ENCODE measurements at places on chromosomes 2 and 18.
A peak's percentile ranks its signal among the peaks of the same experiment; 100 is the strongest.

GRCh38 chr2:185466915-185467314 lies 271.7 kb upstream of the FSIP2 start:
- DNase-seq: no peak

GRCh38 chr2:160209516-160209856 lies 9.4 kb upstream of the ITGB6 start:
- DNase-seq: no peak

- no peak for DNase-seq
Observed at GRCh38 chr18:3014503-3015203, 1.7 kb upstream of the LPIN2 start.

DNA sequence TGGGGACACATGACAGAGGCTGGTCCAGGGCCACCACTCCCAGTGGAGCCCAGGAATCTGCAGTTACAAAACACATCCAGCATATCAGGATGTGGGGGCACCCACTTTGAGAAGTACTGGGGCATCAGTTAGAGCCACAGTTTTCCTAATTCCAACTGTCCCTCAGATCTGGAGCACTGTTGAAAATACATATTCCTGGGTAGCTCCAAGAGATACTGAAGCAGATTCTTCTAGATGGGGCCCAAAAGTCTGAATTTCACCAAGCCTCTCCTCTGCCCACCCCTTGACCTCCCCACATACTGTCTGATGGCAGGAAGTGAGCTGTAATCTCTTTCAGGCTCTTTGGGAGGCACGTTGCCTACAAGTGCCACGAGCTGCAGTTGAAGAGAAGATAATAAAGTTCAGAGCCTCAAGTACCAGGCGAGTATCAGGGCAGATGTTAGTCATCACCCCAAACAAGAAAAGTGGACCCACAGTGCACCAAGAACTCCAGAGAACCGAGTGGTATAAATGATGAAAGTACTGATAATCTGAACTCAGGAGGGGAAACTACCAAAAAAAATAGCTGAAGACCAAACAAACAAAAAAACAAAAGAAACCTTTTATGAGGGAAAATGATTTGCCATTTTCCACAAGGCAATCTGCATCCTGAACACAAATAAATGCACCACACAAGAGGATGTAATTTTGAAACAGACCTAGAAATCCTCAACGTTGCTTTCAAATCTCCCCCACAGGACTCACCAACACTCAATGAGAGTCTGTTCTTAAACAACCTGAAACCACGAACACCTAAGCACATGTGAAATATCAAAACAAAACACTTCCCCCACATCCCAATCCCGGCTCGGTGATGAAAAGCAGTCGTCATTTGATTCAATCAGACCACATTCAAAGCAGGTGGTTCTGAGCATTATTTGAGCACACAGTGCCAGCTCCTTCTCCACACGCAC lies 98.7 kb downstream of the TCF4 start:
- peak; percentile 21 for DNase-seq

- DNase-seq: no peak
Observed at GRCh38 chr2:239132156-239132709, 268.6 kb downstream of the HDAC4 start.

GRCh38 chr2:202950592-202950991 lies 38.5 kb downstream of the CARF start:
- no peak for DNase-seq

- no peak for DNase-seq
Observed at GRCh38 chr2:188092734-188093133, 198.9 kb upstream of the GULP1 start.

GRCh38 chr18:46867367-46868143 lies 49.8 kb downstream of the PIAS2 start:
- DNase-seq: no peak

- DNase-seq: no peak
Observed at GRCh38 chr18:56910967-56911366, 235.9 kb upstream of the BOD1L2 start.

GRCh38 chr2:23489471-23490322 lies 104.7 kb downstream of the KLHL29 start:
- DNase-seq: peak; percentile 46

DNA sequence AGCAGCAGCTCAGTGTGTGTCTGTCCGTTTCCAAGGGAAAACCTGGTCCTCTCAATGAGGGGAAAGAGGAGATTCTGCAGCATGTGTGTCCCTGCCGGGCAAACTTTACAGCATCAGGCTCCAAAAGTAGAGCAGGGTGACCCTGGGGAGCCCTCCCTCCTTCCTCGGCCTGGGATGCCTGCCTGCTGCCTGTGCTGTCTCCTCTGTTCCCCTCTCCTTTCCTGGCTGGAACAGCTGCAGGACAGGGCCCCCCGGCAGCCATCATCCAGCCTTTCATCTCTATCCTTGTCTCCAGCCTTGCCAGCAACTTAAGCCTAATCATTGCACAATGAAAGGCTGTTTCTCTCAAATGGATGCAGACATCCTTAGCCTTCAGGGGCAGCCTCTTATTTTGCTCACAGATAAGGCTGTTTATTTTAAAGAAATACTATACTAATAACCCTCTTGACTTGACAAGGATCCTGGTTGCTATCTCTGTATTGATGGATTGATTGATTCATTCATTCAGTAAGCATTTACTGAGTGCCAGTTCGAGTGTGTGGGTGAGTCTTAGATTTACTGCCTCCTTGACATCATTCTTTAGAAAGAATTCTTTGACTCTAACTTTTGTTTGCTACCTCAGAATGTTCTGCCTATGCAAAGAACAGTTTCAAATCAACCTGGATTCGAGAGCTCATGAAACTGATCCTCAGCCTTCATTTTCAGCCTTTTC lies 40.6 kb upstream of the EDAR start:
- DNase-seq: no peak

DNA sequence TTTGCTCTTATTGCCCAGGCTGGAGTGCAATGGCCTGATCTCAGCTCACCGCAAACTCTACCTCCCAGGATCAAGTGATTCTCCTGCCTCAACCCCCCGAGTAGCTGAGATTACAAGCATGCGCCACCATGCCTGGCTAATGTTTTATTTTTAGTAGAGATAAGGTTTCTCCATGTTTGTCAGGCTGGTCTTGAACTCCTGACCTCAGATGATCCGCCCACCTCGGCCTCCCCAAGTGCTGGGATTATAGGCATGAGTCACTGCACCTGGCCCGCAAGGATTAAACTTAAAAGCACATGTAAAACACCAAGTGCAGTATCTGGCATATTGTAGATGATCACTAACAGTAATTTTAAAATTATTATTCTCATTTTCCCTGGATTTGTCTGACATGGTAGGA lies 72.9 kb downstream of the C1QL2 start:
- DNase-seq: no peak

DNA sequence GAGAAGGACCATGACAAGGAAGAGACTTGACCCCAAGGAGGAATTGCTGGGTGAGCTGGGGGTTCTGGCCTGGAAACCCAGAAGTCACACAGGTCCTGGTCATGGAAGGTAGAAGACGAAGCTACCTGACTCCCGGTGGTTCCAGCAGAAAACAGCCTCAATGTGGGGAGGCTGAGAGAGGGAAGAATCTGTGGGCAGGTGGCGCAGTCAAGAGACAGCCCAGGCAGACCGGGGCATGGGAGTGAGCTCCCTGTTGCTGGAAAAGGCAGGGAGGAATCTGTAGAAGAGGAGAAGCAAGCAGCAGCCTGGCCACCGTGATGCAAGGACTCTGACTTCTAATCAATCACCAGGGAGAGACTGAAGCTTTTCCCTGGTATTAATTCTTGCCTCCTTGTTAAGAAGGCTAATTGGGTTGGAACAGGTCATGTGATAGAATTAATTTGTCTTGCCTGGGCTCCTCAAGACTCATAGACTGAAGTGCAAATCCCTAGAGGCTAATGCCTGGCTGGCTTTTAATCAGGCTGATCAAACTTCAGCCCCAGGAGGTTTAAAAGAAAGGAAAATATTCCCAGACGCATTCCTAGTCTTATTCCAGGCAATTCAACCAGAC lies 30.1 kb downstream of the CNGA3 start:
- DNase-seq: no peak

- no peak for DNase-seq
Observed at GRCh38 chr18:11899063-11899462, 9.1 kb downstream of the MPPE1 start.

DNA sequence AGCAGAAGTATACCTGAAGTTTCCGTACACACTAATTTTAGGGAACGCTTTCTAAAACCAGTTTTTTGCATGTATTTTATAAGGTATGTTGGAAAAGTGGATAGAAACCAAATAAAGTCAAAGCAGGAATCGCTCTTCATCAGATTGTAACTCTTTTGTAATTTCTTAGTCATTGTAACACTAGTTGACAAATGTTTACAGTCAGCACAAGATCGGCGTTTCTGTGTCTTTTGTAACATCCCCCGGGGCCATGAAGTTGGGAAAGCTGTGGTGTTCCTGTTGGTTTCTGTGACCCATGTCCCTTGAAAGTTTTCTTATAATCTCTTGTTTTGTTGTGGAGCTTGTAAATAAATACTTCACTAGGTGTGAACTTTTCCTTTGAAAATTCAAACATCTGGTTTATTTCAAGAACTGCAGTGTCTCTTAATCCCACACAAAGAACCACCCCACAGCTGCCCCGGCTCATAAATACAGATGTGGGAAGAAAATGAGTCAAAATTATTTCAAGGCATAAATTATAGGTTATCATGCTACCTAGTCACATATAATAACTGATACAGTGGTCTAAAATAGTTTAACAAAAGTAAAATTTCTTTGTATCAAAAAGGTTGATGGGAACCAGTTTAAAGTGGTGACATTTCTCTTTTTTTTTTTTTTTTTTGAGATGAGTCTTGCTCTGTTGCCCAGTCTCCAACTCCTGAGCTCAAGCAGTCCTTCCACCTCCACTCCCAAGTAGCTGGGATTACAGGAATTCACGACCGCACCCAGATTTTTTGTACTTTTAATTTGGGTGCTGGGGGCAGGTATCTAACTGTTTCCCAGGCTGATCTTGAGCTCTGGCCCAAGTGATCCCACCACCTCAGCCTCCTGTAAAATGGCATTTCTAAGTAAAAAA lies 751 bp upstream of the NMI start:
- peak; percentile 1 for DNase-seq

DNA sequence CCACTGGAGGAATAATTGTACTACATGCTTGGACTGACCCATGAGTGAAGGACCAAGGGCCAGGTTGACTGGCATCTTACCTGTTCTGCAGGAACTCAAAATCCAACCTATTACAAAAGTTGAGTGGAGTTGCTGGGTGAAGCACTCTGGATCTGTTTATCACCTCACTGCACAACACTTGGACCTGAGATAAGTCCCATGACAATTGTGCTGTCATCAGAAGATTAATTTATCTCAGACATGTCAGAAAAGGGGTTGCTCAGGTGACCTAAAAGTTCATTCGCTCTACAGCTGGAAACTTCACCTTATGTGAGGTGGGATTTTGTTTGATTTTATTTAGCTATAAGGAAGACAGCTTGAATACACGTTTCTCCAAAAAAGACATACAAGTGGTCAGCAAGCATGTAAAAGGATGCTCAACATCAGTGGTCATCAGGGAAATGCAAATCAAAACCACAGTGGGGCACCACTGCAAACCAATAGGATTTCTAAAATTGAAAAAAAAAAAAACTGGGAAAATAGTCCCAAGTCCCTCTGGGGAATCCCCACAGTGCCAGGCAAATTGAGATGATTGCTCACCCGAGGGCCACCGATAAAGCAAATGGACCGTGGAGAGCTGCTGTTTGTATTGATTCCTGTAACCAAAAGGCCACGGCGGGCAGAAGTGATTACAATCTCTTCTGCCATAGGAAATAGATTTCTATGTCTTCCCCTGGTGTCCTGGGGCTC lies 65.8 kb upstream of the SLC35F5 start:
- DNase-seq: no peak

DNA sequence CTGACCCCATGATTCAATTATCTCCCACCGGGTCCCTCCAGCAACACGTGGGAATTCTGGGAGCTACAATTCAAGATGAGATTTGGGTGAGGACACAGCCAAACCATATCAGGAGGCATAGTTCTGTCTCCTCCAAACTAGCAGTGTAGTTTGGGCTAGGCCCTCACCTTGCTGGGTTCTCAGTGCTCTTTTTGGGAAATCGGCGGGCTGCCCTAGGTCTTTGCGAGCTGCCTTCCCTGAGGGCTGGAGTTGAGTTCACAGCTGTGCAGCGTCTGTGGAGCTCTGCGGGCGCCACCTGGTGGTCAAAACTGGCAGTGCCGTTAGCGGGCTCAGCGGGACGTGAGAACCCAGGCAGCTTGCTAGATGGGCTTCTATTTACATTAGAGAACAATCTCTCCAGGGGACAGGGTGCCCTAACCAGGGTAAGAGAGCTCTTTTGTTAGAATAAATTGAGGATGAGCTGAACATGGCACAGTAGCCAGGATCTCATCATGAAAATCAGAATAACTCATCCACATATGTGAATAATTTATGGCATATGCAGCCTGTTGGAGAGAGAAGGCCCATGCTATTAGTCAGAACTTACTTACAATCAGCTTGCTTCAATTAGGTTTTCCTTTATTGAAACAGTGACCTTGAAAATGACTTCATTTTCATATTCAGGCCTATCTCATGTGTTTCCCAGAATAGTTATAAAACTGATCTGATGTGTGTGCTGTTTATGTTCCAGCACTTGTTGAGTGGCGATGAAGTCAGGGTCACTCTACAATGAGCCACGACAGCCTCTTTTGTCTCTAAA lies 27.4 kb upstream of the YES1 start:
- DNase-seq: peak; percentile 79

- DNase-seq: no peak
Observed at GRCh38 chr18:76981396-76981968, 151.1 kb downstream of the MBP start.

DNA sequence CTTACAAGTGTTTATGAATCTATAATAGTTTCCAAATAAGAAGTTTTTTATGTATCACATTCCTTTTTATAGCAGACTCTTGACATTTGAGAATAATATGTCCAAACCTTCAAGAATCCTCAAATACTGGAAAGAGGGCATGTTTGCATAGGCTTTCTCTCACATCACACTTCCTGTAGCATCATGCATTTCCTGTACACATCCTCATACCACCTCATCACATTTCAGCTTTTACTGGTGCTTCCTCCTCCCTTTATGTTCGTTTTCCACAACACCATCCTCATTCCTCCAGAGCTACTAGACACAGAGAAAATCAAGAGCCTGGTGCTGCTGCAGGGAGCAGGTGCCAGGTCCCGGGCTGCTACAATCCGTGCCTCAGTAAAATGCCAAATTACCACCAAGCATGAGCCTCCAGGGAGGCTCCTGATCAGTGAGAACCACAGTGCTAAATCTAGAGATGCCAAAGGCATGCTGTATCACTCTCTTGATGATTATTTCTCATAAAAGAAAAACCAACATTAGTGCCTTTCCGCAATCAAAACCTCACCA lies 137.7 kb upstream of the CYP1B1 start:
- no peak for DNase-seq

- DNase-seq: no peak
Observed at GRCh38 chr2:188050726-188051125, 240.9 kb upstream of the GULP1 start.

DNA sequence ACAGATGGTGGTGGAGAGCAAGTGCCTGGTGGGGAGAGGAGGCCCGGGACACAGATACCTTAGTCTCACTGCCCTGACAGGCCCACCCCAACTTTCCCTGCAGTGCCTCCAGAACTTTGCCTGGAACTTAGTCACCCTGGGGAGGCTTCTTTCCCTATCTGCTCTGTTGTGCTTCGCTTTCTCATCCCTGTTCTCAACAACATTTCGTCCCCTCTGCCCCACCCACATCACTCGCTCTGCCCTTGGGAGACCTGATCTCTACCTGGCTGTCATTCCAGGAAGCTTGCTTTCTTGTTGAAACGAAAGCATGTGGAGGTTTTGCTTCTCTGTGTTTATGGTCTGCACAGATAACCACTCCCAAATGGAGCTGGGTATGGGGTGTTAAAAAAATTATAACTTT lies 93.8 kb downstream of the PRKCE start:
- DNase-seq: no peak

Measured in activated T-cell treated with anti-CD3 and anti-CD28 coated beads for 48 hours (primary cell).